Stimulated activated CD4-positive, alpha-beta T cell treated with anti-CD3 and anti-CD28 coated beads, Interleukin-1b, Interleukin-23, amount 100 ng/mL, for 4 hours (primary cell): ENCODE measurements at places on chromosomes 1 and 21.

DNA sequence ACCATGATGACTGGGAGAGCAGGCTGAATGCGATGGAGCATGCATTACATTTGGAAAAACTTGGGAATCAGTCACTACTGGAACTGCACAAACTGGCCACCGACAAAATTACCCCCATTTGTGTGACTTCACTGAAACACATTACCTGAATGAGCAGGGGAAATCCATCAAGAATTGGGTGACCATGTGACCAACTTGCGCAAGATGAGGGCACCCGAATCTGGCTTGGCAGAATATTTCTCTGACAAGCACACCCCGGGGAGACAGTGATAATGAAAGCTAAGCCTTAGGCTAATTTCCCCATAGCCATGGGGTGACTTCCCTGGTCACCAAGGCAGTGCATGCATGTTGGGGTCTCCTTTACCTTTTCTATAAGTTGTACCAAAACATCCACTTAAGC, 9.1 kb downstream of the SNIP1 start:
- no peak for DNase-seq

DNA sequence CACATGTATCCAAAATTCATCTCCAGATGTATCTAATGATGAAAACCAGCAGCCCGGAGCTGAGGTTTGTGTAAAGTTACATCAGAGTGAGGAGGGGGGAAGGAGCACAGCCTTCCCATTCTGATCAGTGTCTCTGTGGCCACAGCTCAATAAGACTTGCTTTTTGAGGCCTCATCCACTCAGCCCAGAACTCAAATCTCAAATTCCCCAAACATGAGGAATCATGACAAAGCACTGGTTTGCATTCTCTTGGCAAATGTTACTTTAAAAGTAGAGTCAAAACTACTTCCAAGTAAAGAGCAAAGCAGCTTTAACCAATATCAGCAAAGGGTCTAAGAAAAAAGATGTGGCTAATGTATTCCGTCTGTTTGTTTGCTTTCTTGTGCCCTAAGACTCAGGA, 30.9 kb downstream of the CCN1 start:
- DNase-seq = no peak

GRCh38 chr1:157967205-157967604, 26.2 kb upstream of the KIRREL1 start:
- no peak for DNase-seq

- no peak for DNase-seq
Observed at GRCh38 chr1:115557715-115558114, 84.1 kb upstream of the VANGL1 start.

DNA sequence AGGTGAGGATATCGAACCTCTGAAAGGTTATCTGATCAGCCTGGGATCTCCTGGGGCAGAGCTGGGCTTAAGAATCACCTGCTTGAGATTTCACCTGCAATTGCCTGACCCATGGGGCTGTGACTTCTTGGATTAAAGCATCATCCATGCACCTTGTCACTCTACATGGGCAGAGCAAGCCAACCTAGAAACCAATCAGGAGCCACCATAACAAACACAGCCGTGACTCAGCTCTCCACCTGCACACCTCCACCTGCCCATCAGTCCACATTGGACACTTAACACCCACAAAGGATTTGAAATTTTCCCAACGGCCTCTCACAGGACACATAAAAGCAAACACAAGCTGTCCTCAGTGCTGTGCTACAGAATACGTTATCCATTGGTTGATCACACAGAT, 35.1 kb upstream of the ETS2 start:
- DNase-seq = no peak

DNA sequence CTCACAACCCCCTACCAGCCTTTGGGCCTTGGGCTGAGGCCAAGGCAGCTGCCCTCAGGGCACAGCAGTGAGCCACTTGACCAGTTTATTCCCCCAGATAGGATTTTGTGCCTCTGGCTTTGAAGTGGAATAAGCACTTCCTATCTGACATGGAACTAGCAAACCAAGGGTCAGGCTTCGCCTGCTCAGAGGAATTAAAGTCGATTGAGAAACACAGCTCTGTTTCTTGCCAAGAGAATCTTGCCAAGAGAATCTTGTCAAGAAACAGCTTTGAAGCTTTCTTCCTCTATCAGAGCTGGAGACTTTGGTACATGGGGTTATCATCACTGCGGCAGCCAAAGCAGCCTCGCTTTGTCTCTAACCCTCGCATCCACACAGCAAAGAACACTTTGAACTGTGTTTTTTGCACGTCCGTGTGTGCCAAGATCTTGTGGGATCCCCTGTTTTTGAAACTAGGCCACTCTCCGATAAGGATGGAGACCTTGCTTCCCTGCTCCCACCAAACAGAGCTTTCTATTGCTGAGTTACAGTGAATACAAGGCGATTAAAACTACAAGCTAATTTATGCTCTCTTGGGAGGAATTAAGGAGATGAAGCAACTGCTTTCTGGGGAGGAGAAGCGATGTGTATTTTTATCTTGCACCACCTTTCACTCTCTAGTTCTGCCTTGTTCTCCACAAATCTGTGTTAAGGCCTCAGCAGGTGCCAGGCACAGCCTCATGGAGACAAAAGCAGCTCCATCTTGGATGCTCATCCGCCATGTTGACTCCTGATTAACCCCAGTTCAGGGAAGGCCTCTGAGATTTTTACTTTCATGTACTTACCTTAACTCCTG, 67.3 kb downstream of the RHOU start:
- no peak for DNase-seq

- DNase-seq = no peak
Observed at GRCh38 chr21:44466351-44466954, 11.1 kb downstream of the LRRC3 start.

GRCh38 chr21:27139526-27139925, 172.6 kb upstream of the ADAMTS5 start:
- no peak for DNase-seq

DNA sequence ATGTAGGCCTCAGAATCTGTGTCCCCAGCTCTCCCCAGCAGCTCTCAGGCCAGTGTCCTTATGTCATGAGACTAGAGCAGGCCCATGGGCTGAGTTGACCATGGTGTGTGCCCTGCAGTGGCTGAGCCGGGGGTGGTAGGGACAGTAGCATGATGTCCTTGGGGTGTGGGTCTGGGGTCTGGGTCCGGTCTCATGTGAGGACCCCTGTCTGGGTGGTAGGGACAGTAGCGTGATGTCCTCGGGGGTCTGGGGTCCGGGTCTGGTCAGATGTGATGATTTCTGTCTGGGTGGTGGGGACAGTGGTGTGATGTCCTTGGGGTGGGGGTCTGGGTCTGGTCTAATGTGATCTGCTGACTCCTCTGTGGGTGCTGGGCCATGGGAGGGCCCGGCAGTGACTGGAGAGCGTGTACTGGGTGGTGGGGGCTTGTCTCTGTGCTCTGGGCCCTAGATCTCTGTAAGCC, 64.5 kb downstream of the OBSCN start:
- no peak for DNase-seq

GRCh38 chr1:229258031-229258756, 12.7 kb upstream of the RAB4A start:
- peak; percentile 28 for DNase-seq

DNA sequence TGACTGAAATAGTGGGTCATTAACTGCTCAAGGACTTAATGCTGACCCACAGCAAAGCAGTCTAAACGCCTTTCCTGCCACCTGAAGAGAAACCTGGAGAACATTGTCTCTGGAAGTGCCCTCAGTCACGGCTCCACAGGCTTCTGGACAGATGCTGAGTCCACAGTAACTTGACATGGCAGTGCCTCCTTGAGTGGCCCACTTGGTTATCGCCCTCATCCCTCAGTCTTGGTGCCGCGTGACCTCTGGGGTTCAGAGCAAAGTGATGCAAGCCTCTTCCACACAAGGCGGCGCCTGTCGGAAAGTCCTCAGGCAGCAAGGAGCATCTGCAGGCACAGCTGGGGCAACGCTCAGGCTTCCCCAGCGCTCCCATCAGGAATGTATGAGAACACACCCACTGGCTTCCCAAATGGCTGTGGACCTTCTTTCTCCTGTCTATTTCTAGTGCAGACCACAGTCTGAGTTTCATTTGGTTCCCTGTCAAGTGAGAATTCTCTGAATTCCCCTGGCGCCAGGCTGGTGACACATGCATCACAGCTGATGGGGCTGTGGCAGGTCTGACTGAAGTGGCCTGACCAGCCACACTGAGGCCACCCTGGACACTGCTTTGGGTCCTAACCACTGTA, 13.0 kb upstream of the ANGPTL7 start:
- DNase-seq = no peak

DNA sequence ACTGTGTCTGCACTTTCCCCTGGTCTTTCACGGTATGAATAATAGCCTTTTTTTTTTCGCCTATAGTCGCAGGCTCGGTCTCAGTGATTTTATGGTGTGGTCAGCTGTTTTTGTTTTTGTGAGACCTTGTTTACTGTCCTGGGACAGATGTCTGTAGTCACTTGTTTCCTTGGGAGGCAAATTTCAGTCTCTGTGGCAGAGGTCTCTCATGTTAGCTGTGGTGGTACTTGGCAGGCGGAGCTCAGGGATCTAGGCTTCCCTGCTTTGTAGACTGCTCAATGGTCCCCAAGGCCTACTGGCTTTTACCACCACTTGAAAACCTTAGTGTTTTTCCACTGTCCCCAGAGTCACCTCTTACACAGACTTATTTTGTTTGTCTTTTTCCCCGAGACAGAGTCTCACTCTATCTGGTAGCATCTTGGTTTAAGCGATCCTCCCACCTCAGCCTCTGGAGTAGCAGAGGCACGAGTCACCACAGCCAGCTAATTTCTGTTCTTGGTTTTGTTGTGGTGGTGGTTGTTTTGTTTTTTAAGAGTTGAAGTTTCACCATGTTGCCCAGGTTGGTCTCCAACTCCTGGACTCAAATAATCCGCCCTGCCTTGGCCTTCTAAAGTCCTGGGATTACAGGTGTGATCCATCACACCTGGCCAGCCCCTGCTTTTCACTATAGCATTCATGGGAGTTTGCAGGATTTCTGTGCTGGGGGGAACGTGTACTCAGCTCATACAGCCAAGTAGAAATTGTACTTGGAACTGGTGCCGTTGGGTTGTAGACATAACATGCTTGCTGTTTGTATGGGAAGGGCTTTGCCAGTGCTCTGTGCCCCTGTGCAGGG, 10.3 kb downstream of the RNU1-2 start:
- no peak for DNase-seq

DNA sequence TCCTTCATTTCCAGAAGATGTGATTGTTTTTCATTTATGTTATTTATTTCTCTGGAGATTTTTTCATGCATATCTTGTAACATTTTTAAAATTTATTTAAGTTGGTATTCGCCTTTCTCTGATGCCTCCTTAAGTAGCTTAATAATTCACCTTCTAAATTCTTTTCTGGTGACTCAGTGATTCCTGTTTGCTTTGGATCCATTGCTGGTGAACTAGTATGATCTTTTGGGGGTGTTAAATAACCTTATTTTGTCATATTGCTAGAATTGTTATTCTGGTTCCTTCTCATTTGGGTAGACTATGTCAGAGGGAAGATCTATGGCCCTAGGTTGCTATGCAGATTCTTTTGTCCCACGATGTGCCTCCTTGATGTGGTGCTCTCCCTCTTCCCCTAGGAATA, 1347.2 kb upstream of the B3GALT2 start:
- no peak for DNase-seq

DNA sequence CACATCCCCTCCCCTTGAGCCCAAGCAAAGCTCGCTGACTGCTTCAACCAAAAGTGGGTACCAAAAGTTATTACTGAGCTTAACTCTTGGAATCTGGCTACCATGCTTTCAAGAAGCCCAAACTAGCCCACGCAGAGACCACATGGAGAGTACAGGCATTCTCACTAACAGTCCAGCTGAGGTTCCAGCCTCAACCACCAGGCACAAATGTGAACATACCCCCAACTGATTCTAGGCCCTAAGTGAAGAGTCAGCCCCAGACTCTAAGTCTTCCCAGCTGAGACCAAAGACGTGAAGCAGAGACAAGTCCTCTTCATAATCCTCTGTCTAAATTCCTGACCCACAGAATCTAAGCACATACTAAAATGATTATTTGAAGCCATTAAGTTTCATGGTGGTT, 36.8 kb downstream of the EVI5 start:
- no peak for DNase-seq

DNA sequence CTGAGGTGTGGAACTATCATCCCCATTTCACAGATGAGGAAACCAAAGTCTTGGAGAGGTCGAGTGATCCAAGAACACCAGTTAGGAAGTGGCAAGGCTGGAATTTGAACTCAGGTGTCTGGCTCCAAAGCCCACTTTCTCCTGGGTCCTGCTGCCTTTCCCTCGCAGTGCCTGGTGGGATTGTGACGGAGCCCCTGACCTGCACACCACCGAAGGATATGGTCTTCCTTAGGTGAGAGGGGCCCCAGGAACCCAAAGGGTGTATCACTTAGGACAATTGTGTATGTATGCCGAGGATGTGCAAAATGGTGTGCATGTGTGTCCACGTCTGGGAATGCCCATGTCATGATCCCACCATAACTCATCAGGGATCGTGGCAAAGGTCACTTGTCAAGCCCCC, 392.7 kb downstream of the MATN1 start:
- DNase-seq = no peak

DNA sequence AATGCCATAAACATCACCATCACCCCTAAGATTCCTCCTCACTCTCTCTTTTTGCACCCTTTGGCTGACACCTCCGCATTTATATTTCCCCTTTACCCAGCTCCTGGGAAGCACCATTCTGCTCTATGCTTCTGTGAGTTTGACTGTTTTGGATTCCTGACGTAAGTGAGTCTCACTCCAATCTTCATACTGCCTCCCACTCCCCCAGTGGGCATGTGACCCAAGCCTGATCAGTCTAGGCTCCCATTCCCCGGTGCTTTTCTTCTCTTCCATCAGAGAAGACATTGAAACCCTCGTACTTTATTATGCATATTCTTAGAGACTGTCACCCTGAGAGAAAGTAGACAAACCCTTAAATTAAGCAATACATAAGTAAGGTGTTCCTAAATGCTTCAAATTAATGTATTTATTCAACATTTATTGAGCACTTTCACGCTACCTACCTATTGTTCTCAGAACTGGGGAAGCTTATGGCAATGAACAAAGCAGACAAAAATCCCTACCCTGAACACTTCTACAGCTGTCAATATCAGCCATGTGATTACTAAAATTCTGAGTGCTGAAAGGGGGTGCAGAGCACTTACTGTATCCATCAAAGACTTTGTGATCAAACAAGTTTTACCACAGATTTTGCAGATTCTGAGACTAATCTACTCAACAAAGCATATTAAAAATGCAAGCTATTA, 43.4 kb upstream of the DIPK1A start:
- no peak for DNase-seq

DNA sequence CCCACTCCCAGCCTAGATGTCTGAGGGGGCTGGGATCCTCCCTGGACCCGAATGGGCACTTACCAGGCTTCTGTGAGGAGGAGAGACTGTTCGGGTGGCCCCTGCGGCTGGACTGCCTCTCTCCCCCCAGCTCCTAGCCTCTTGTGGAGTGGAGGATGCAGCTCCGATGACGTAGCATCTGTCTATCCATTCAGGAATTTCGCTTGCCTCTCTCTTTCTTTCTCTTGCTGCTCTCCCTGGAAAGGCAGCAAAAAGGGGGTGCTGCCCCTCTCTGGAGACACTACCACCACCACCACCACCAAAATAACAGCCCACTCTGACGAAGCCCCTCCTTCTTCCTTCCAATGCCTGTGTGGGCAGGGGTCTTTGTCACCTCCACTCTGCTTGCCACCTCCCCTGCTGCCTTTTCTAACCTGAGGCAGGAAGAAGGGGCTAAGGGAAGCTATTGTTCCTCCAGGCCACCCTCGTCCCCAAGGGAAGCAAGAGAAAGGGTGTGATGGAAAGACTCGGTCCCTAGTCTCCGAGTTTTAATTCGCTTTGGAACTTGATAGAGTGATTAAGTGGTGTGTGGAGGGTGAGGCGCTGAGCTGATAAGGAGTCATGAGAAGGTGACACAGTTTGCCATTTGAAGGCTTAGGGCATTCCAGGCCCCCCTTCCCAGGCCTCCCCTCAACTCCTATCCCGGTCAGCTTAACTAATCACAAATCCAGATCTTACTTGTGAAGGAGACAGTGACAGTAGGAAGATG, 60.5 kb downstream of the RHBG start:
- DNase-seq = no peak
